ENCODE measurements at places on chromosomes 3 and 15.

DNA sequence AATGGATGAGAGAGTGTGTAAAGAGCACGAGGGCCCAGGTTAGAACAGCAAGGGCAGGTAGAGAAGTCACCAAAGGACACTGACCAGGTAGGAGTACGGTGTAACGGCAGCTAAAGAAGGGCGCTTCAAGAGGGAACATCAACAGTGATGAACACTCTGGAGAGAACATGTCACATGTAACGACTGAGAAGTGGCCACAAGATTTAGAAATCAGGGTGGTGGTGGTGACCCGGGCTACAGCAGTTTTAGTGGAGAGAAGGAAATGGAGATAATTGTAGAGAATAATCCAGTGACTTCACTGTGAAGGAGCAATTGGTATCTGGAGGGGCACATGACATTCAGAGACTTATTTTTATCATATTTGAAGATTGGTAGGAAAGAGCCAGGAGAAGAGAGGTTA, 1.2 kb upstream of the C15orf40 start:
- no peak for DNase-seq

GRCh38 chr3:106115557-106115956, 246.7 kb upstream of the CBLB start:
- DNase-seq, result no peak

DNA sequence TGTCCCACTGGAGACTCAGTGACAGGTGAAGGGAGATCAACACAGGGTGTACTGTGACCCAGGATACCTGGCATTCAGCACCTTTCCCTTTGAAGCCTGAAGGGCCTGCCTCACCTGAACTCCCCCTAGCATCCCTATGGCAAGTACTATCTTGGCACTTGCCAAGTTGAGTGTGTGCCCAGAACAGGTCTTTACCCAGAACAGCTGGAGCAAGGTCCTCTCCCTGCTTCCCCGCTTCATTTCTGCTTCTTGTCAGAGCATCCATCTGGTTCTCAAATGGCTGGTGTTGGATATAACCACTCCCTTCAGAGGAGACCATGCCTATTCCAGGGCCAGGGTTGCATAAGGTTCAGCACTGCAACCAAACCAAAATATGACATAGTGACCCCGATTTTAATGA, 73.0 kb downstream of the FAM43A start:
- DNase-seq, result no peak

DNA sequence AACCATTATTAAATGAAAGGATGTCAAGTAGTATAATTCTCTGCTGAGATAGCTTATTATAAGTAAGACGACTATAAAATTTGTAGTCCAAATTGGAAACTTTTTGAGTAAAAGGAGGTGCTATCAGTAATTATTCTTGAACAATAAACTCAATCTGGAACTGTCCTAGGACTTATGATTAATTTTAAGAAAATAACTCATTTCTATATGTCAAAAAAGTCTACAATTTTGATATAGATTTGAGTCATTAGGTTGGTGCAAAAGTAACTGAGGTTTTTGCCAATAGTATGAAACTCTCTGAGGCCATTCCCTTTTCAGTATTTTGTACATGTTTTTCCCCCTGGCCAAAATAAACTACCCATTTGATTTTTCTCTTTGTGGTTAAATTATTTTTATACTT, 41.0 kb downstream of the LEKR1 start:
- no peak for DNase-seq

DNA sequence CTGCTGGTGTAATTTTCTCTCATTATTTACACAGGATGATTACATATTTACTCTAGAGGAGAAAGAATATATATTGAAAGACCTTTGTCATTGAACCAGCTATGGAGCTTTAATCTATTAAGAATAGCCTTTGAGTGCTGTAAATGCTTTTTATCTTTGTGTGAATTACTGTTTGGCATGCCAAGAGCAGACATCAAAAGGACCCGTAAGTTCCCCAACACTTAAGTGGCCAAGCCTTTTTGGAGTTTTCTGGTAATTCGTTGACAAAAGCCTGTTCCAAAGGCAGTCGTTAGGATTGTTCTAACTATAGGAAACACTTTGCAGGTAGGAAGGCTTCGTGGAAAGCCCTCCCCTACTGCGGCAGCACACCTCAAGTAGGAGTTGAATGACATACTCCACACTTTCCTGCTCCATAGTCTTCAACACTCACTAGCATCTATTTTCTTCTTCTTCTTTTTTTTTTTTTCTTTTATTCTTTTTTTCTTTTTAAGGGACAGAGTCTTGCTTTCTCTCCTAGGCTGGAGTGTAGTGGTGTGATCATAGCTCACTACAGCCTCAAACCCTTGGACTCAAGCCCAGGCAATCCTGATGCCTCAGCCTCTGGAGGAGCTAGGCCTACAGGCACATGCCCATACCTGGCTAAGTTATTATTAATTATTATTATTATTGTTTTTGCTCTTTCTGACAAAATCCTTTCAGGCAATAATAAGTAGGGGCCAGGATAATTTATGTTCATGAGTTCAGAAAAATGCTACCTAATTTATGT, 98.6 kb downstream of the SUCNR1 start:
- DNase-seq, result no peak

GRCh38 chr15:63436872-63437375, 55.3 kb upstream of the CA12 start:
- peak; percentile 19 for DNase-seq

DNA sequence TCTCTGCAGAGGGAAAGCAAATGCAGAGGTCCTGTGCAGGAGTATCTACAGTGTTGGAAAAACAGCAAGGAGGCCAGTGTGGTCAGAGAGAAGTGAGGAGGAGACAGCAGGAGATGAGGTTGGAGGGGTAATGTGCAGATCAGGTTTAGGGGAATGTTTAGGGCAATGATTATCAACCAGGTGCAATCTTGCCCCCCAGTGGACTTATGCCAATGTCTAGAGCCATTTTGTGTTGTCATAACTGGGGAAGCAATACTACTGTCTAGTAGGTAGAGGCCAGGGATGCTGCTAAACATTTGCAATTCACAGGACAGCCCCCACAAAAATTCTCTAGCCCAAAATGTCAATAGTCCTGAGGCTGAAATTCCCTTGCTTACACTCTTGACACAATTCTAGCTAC, 13.1 kb downstream of the CCDC191 start:
- no peak for DNase-seq

GRCh38 chr15:46408312-46408711, 773.5 kb downstream of the SQOR start:
- no peak for DNase-seq

GRCh38 chr3:21434310-21434709, 316.7 kb downstream of the ZNF385D start:
- no peak for DNase-seq

DNA sequence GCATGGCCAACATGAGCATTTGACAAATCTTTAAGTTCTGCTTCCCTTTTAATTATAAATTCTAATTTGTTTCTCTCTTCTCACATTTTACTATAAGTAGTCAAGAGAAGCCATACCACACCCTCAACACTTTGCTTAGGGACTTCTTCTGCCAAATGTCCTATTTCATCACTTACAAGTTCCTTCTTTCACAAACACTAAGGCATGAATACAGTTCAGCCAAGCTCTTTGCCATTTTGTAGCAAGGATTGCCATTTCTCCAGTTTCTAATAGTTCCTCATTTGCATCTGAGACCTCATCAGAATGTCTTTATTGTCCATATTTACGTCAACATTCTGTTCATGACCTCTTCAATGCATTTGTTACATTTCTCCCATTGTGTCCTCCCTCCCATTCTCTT, 29.4 kb downstream of the SLC22A14 start:
- no peak for DNase-seq

- no peak for DNase-seq
Measured at GRCh38 chr15:99135194-99135593, 30.3 kb downstream of the SYNM start.

GRCh38 chr3:10553591-10554235, 48.3 kb upstream of the ATP2B2 start:
- DNase-seq, result no peak

GRCh38 chr3:107796791-107797190, 274.0 kb downstream of the BBX start:
- DNase-seq, result no peak

- no peak for DNase-seq
Measured at GRCh38 chr3:140429791-140430190, 248.1 kb upstream of the TRIM42 start.

DNA sequence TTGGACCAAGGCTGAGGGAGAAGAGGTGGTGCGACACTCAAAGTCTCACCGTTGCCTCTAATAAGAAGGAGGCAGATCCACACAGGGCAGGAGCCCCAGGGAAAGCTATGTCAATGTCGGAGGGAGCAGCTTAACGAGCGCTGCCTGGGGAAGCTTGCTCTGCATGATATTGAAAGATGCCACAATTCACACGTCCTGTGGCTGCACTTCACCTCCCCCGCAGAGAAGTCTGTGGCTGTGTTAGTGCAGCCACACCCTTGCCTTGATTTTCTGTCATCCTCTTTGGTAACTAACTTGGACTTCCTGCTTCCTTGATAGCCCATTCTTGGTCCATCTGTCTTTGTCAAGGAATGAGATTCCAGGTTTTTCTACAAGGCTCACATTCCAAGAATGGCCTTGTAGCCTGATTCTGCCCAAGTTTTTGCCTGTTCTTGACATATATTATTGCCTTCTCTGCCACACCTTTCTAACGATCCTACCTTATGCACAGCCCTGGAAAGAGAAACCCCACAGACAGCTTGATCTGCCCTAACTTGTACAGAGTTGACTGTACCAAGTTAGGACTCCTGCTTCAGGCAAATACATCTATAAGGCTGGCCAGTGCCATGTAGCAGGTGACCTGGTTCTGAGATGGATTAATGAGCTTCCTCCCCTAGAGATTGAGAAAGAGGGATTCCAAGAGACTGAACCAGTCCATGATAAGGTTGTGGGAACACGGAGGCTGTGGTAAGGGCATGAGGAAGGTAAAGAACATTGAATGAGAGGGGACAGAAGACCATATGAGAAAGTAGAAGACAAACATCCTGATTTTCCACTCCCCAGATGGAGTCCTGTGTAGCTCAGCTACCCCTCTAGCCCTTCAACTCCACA, 153.0 kb upstream of the WNT5A start:
- no peak for DNase-seq

DNA sequence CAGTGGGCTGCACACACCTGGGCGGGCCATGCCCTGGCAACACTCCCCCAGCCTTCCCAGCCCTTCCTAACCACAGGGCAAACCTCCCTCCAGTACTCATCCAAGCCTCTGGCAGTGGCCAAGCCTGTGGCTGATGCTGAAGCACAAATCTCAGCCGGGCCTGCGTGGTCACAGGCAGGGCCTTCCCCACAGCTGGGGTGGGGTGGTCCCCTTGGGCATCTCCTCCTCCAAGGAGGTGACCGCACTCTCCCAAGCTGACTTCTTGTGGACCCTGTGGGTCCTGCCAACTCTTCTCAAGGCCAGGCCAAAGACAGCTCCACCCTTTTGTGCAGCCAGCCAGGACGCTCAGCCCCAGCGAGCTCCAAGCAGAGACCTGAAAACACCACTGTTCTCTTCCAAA, 21.4 kb downstream of the GRAMD2A start:
- DNase-seq, result no peak

- no peak for DNase-seq
Measured at GRCh38 chr3:157335233-157336076, 101.2 kb upstream of the PTX3 start.

DNA sequence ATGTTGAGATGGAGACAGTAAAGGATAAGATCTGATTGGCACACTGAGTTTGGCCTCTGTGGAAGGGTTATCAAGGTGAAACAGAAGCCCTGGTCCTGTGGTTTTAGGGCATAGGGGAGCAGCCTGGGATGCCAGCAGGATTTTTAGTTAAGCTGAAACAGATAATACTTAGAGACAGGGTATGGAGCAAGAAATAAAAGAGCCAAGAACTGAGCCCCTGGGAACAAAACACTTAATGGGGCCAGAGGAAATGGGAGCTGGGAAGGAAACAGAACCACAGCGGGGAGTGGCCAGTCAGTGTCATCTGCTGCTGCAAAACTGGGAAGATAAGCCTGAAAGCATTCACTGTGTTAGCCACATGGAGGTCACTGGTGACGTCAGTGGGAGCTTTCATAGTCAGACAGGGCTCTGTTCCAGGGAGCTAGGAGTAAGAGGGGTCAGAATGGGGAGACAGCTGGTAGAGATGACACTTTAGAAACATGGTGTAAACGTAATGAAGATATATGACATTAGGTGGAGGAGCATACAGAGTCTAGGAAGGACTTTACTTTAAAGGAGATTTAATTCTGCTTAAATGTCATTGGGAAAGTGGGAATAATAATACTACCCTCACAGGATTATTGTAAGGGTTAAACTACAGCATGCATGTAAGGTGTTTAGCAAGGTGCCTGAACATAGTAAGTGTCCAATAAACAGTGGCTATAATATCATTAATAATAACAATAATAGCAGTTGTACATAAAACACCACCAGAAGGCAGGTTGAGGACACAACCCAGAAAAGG, 172.7 kb upstream of the CTNNB1 start:
- DNase-seq, result no peak

GRCh38 chr3:193833592-193833991, 240.6 kb downstream of the OPA1 start:
- DNase-seq, result no peak

DNA sequence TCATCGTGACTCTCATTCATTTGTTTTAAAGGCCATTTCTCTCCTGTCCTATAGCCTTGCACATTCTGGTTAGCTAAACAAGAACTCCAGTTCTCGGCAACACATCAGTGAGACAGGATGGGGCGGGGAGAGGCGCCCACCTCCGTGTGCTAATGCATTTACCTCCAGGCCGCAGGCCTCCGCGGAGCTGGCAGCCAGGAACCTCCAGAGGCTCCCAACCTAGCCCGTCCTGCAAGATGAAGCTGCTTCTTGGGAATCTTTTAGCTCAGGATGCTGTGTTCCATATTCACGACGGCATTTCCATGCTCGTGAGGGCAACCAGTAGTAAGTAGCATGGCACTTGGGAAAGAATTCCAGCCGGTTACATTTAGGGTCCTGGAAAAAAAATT, 47.9 kb downstream of the RGMA start:
- no peak for DNase-seq

DNA sequence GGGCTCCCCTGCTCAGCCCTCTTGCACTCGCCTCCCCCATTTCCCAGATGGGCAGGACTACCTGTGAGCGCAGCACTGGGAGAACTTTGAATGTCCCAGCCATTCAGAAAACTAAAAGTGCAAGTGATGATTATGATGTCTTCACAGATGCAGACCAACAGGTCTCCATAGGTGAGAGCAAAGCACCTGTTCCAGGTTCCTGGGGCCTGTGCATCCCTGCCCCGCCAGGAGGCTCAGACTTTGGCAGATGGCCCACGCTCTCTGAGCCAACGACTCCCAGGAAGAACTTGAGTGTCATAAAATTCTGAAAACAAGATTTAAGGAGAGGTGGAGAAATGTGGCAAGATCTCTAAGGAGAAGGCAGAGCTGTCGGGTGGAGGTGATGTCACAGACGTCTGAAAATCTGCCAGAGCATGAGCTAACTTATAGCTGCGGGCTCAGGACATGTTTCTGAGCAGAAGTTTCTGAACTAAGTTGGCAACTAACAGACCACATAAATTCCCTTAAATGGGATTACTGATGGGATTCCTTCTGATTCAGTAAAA, 110.8 kb upstream of the IGF1R start:
- no peak for DNase-seq

DNA sequence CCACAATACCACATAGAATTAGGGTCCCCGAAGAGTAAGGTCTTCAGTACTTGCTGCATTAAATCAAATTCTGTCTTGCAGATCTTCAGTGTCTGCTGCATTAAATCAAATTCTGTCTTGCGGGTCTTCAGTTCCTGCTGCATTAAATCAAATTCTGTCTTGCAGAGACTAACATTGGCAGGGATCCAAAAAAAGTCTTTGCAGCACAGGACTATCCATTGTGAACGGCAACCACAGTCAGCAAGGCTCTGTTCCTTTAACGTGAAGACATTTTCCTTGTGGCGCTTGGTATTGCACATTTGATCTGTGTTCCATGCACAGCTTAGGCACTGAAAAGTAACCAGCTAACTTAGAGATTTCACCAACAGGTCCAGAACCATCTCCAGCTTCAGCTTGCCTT, 46.8 kb upstream of the POMGNT2 start:
- DNase-seq, result no peak
